ENCODE measurements at places on chromosomes 4 and X. TPM values are rescaled to one million over a fixed set of nuclear protein-coding genes. Genes with fewer than 3 reads are reported as not detected.

DNA sequence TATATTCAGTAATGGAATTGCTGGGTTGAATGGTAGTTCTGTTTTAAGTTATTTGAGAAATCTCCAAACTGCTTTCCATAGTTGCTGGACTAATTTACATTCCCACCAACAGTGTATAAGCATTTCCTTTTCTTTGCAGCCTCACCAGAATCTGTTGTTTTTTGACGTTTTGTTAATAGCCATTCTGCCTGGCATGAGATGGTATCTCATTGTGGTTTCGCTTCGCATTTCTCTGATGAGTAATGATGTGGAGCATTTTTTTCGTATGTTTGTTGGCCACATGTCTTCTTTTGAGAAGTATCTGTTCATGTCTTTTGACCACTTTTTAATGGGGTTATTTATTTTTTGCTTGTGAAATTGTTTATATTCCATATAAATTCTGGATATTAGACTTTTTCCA, 13.6 kb upstream of the MAGED4B start:
- DNase-seq: no peak

DNA sequence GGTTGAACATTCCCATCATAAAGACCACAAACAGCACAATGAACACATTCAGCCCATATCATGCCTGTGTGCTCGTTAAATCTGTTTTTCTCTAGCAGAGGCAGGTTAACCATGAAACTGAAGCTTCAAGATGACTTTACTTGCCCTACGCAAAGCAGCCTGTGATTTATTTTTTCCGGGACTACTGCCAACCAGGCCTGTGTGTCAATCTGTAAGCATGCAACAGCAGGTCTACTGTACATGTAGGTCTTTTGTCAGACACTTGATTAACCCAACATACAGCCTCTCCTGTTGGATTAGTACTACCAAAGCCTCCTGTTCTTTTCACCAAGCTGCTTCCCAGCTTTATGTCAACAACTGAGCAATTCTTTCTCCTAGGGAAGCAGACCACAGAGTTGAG, 85.5 kb upstream of the ACSL1 start:
- no peak for DNase-seq

The GRPR gene
- total RNA-seq: under 0.01 TPM

The CYTL1 gene
- total RNA-seq: 34.6 TPM

The BRS3 gene
- total RNA-seq: not detected

DNA sequence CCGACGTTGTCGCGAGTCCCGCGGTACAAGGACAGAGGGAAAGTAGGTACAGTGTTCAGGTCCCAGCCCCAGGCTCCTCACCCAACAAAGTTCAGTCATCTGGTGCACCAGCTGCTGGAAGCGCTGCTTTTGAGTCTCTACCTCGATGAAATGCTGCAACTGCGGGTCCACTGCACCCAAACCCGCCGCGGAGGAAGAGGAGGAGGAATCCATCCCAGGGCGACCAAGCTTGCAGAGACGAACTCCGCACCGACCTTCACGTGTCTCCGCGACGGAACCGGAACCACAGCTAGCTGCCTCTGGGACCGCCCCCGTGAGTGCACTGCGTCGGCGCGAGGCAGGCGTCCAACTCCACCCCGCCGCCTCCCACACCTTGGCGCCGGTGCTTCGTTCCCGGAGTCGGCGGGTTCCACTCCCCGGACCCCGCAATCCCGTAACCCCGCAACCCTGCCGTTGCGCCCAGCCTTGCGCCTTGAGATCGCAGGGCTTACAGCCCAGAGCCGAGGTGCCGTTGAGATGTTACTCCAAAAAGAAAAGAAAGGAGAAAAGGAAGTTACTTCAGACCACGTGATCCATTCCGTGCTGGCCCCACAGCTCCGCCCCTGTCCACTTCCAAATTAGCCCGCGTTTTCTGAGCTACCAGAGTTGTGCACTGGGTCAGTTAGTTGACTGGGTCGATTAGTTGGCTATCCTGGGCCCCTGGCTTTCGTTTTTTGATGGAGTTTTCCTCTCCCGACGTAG, at the start of gene TIMM8A:
Gene TIMM8A, minus strand, starts transcription at position 291 of the 741 bp plus-strand sequence. Its CDS starts 78 bp downstream, at position 213.
- DNase-seq: no peak

The YIPF7 gene
- not detected for total RNA-seq

The ETNPPL gene
- total RNA-seq: 0.07 TPM

- no peak for DNase-seq
Observed at GRCh38 chr4:11598591-11598990, 169.9 kb upstream of the HS3ST1 start.

DNA sequence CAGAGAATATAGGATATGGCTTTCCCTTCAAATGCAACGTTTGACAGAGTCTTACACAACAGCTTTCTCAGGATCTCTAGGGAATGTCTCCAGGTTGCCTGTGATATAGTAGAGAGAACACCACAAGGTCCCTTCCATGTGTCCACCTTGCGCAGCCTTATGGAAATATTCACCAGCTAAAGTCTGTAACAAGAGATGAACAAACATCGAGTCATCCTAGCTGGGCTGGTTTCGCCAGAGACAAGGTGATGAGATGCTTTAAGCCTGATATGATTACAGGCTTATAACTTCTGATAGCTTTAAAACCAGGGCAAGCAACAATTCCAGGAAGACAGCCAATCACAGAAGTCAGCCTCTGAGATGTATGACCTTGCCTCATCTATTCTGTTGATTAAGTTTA, 83.8 kb downstream of the SEL1L3 start:
- DNase-seq: no peak

The TMEM31 gene
- not detected for total RNA-seq

GRCh38 chr4:68927165-68927564, 24.4 kb downstream of the UGT2A3 start:
- no peak for DNase-seq

The MAGEA8 gene
- not detected for total RNA-seq

The SYTL5 gene
- not detected for total RNA-seq

The RNF128 gene
- total RNA-seq: not detected

DNA sequence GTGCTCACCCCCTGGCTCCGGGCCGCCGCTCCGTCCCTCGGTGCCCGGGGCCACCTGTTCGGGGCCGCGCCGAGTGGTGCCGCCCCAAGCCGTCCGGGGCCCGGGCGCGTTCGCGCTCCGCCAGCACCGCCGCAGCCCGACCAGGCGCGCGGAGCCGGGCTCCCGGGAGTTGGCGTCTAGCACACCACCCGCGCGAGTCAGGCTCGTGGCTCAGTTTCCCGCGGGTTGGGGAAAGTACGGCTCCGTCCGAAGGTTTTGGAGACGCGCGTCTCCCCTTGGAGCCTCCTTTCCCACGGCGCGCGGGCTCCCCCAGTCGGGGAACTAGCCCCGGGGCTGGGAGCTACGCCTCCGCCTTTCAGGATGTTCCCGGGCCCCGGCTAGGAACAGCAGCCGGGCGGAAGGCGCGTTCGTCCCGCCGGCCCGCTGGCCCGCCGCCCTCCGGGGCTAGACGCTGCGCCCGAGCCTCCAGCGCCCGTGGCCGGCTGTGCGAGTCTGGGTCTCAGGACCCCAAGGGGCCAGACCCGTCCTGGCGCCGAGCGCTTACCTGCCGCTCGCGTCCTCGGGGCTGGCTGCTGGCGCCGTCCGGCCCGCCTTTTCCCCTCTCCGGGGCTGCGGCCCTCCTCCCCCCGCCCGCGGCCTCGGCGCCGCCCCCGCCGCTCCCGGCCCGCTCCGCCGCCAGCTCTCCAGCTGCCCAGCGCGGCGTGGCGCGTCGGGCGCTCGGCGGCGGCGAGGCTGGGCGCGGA, at the start of gene ADGRG2:
Gene ADGRG2, minus strand, starts transcription at position 571 of the 743 bp plus-strand sequence. CDS start 53,634 bp downstream, outside the sequence.
- DNase-seq: no peak

The SAGE1 gene
- not detected for total RNA-seq

GRCh38 chrX:84216881-84217280, 28.9 kb upstream of the RPS6KA6 start:
- DNase-seq: no peak
